ENCODE measurements at places on chromosomes 3 and 15.

GRCh38 chr3:171092467-171092911 lies 66.0 kb upstream of the SLC2A2 start:
- no peak for DNase-seq

GRCh38 chr3:14869917-14870782 lies 51.4 kb downstream of the FGD5 start:
- DNase-seq, result no peak

- DNase-seq, result no peak
Measured at GRCh38 chr3:196638861-196639482, 522 bp upstream of the NRROS start.

- no peak for DNase-seq
Measured at GRCh38 chr3:193972832-193973231, 163.1 kb upstream of the HES1 start.

DNA sequence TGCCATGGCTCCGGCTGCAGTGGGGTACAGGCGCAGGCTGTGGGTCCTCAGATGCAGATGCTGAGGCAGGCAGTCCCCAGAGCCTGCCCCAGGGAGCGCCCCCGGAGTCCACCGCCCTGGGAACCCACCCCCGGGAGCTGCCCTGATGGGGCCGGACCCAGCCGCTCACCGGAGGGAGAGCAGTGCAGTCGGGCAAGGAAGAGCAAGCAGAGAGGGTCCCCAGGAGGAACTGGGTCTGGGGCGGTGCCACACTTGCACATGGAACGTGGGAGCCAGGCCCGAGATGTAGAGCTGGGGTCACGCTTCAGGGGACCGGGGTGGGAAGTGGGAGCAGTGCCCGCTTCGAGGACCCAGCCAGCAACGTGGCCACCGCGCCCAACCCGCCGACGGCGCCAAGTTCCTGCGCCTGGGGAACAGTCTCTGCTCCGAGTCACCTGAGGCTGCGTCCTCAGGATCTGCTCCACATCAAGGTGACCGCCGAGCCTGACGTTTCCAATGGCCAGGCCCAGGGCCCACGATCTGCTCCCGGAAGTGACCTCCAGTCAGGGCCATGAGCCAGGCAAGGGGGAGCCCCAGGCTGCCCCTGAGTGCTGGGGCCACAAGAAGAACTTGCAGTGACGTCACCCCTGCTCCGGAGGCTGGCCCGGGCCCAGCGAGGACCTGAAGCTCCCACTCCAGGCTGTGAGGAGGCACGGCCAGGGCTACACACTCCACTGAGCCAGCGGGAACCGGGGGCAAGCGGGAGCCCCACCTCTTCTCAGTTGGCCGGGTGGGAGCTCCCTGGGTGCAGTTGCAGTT lies 27.0 kb upstream of the TFG start:
- no peak for DNase-seq

DNA sequence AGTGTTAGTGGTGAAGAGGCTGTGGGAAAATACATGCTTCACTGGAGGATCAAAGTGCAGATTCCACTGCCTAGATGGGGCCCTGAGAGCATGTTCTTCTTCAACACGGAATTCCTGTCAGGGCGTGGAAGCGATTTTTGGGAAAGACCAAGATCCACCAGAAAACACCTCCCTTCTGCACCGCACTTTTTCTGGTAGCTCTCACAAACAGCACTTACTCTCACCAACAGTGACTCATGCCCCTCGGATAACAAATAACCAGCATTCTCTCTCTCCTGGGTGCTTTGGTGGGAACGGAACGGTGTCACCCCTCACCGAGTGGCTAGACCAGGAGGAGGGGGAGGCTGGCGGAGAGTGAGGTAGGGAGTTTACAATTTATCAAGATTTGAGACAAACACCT lies 40.1 kb downstream of the ADAMTSL3 start:
- no peak for DNase-seq

DNA sequence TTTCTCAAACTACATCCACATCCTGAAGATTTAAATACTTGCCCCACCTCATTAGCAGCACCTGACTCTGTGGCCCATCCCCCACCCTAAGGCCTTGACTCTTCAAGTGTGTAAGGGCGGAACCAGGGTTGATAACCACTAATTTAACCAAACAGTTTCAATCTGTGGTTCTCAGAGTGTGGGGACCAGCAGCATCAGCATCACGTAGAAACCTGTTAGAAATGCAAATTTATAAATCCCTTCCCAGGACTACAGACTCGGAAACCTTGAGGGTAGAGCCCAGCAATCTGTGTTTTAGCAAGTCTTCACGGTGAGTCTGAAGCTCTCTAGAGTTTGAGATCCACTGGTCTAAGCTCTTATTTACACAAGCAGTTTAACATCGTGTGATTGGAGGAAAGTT lies 12.4 kb downstream of the GNB4 start:
- DNase-seq, result no peak

DNA sequence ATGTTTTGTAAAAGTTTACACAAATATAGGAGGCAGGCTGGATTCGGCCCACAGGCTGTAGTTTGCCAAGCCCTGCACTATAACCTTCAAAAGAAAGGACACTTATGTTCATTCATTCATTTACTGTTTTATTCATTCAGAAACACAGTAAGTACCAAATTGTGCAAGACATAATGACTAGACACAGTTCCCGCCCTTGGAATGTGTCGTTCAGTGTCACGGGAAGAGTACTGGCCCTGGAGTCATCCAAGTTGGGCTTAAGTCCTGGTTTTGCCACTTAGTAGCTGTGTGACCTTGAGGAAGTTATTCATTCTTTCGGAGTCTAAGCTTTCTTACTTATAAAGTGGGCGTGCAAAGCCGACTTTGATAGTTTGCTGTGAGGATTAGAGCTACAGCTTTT lies 22.0 kb downstream of the COLQ start:
- peak; percentile 76 for DNase-seq

GRCh38 chr3:58640700-58641372 lies 25.7 kb downstream of the FAM3D start:
- DNase-seq, result peak; percentile 81

- no peak for DNase-seq
Measured at GRCh38 chr3:118587847-118588246, 446.8 kb downstream of the IGSF11 start.

DNA sequence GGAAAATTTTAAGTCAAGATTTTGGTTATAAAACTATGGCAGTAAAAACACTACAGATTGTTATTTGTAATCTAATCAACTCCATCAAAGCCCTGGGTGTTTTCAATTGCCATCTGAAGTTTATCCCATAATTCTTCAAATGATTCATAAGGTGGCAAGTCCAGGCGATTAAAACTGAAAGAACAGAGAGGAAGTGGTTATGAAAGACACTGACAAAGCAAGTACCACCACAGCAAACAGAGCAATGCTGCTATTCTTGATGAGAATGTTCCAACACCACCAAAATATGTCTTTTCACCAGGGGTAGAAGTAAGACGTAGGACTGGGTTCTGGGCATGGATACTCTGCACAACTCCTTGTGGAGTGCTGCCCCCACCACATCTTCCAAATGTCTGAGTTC lies 86.9 kb upstream of the PRTG start:
- DNase-seq, result no peak

DNA sequence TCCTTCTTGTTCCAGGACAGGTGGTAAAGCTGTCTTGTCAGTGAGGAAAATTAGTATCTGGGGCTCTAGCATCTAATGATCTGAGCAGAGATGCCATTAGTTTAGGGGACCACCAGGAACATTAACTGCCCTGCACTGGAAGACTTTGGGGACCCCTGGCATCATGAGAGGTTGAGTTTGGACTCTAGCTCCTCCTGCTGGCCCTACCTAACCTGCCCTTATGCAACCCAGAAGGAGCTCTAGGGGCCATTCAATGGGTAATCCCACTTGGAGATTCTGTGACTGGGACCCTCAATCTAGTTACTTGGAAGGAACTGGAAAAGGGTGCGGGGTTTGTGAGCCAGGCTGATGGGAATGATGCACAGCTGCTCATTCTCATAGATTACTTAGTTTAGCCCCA lies 451.0 kb downstream of the EPHB1 start:
- DNase-seq, result no peak

Data from adrenal gland (tissue), 19 donors.